Adipose tissue (tissue), 3 donors: ENCODE measurements at places on chromosomes 12 and 14. TPM values are rescaled to one million over a fixed set of nuclear protein-coding genes. Genes with fewer than 3 reads are reported as not detected.

Gene GAS2L3
- polyA plus RNA-seq, result 0.90 TPM

Gene SLCO1B1
- not detected for polyA plus RNA-seq

Gene RFLNA
- polyA plus RNA-seq, result 12.7 TPM

Gene TMCC3
- polyA plus RNA-seq, result 4.1 TPM

Gene SERPINA9
- not detected for polyA plus RNA-seq

Gene LMNTD1
- 1.1 TPM for polyA plus RNA-seq

Gene ALDH2
- 203 TPM for polyA plus RNA-seq

Gene CIDEB
- 10.6 TPM for polyA plus RNA-seq

Gene PLEKHG7
- polyA plus RNA-seq, result 0.67 TPM

Gene DMAC2L
- 12.4 TPM for polyA plus RNA-seq

Gene MIP
- polyA plus RNA-seq, result not detected

Gene LHX5
- 0.10 TPM for polyA plus RNA-seq

Gene SYNE3
- 27.8 TPM for polyA plus RNA-seq

Gene MYO1H
- polyA plus RNA-seq, result not detected

Gene SMCO2
- polyA plus RNA-seq, result not detected

Gene PIK3C2G
- polyA plus RNA-seq, result 0.31 TPM

Gene NKX2-1
- polyA plus RNA-seq, result not detected

Gene GRIP1
- 0.19 TPM for polyA plus RNA-seq

Gene RASSF9
- polyA plus RNA-seq, result 0.63 TPM

Gene C14orf132
- polyA plus RNA-seq, result 6.9 TPM

Gene PLEKHD1
- 0.05 TPM for polyA plus RNA-seq

Gene BICDL1
- 7.4 TPM for polyA plus RNA-seq

Gene NOPCHAP1
- polyA plus RNA-seq, result 11.9 TPM

Gene KIF5A
- polyA plus RNA-seq, result 0.11 TPM

Gene KRT73
- 0.07 TPM for polyA plus RNA-seq

Gene PLCZ1
- not detected for polyA plus RNA-seq

Gene DDX47
- polyA plus RNA-seq, result 35.3 TPM

Gene CISTR
- not detected for polyA plus RNA-seq

Gene SOAT2
- polyA plus RNA-seq, result 0.08 TPM

Gene LRFN5
- 0.83 TPM for polyA plus RNA-seq

Gene RNASE7
- not detected for polyA plus RNA-seq

Gene MORN3
- polyA plus RNA-seq, result 0.15 TPM

Gene MUCL1
- polyA plus RNA-seq, result not detected

Gene STYX
- polyA plus RNA-seq, result 7.8 TPM

Gene ERBB3
- polyA plus RNA-seq, result 2.0 TPM

Gene DHRS2
- polyA plus RNA-seq, result 0.59 TPM

Gene PTPRO
- polyA plus RNA-seq, result 0.31 TPM
